Stimulated activated CD4-positive, alpha-beta T cell treated with anti-CD3 and anti-CD28 coated beads, Interleukin-1b, Interleukin-23, amount 100 ng/mL, for 1 hour (primary cell): ENCODE measurements at places on chromosomes 12 and 14.

- DNase-seq: no peak
Observed at GRCh38 chr12:112540021-112540420, 121.3 kb downstream of the PTPN11 start.

GRCh38 chr14:72892879-72893635 is 844 bp downstream of the DPF3 start:
- DNase-seq: no peak

GRCh38 chr14:45787167-45787566 is 534.2 kb upstream of the MIS18BP1 start:
- no peak for DNase-seq

DNA sequence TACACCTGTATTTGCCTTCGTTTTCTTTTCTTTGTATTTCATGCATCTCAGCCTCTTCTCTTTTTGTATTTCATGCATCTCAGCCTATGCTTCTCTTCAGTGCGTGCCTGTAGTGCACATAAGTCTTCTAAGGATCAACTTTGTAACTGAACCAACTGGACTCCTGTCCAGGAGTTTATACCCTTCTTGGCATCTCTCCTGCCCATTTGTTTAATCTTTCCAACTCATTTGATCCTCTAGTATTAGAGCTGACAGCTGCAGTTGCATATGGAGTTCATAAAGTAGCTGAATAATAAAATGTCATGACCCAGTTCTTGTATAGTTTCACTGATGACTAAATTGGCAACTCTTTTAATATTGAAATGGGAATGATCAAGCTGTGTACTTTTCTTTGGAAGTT is 89.7 kb downstream of the FGD4 start:
- DNase-seq: no peak

- no peak for DNase-seq
Observed at GRCh38 chr12:40907115-40907527, 214.9 kb downstream of the CNTN1 start.

- no peak for DNase-seq
Observed at GRCh38 chr14:67373347-67373746, 13.2 kb downstream of the EIF2S1 start.

DNA sequence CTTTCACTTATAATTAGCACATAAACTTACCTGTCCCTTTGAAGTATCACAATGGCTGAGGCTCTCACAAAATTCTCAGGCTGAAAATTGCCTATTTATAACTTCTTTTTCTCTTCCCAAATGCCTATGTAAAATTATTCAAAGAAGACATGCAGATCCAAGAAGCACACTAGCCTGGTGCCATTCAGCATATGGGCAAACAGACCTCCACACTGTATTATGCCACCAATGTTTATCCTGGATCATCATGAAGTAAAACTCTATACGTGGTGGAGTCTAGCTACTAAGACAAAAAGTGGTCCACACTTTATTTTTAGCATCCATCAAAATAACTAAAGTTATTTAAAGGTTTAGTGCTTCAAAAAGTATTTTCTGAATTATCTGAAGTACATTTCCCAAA is 15.8 kb downstream of the TC2N start:
- DNase-seq: no peak

DNA sequence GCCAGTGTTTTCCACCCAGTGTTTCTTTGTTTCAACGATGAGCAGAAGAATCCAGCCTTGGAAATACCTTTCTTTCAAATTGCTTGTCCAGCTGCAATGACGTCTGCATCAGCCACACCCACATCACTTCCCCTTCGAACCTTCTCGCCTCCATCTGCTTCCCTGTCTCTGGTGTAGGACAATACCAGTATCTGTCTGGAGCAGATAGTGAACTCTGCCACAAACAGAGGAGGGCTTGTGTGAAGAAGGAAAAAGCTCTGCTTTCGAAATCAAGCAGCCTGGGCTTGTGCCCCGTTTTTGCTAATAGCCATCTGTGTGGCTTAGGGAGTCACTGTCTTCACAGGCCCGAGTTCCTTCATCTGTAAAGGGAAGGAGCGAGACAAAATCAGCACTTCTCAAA is 415.4 kb downstream of the ZFP36L1 start:
- DNase-seq: no peak

- no peak for DNase-seq
Observed at GRCh38 chr12:118064608-118065007, 3.6 kb upstream of the WSB2 start.

DNA sequence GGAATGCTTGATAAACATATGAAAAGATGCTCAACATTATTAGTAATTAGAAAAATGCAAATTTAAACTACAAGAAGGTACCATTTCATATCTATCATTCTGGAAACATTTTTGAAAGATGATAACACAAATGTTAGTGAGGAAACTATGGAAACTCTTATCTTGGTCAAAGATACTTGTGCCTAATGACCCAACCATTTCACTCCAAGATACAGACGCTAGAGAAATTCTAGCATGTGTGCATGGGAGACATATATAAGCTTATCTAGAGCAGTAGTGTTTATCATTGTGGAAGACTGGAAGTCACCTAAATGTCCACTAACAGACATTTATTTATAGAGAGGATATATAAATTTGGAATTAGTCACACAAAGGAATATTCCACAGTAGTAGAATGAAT is 143.1 kb upstream of the HMGA2 start:
- DNase-seq: no peak

GRCh38 chr12:123752046-123752445 is 10.1 kb upstream of the DNAH10 start:
- no peak for DNase-seq
